ENCODE measurements at places on chromosomes 5 and 9.
A peak's percentile ranks its signal among the peaks of the same experiment; 100 is the strongest.

DNA sequence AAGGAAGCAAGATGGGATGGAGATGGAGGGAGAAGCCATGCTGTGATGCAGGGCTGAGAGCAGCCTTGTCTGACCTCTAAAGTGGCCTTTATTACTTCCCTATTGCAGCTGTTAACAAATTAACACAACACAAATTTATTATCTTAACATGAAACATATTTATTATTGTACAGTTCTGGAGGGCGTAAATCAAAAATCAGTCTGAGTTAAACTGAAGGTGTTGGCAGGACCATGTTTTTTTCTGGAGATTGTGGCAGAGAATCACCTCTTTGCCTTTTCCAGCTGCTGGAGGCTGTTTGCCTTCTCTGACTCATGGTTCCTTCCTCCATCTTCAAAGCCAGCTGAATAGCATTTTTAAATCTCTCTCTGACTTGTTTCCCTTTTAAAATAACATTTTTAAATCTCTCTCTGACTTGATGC is 7.2 kb upstream of the MCC start:
- peak; percentile 64 for ATAC-seq

DNA sequence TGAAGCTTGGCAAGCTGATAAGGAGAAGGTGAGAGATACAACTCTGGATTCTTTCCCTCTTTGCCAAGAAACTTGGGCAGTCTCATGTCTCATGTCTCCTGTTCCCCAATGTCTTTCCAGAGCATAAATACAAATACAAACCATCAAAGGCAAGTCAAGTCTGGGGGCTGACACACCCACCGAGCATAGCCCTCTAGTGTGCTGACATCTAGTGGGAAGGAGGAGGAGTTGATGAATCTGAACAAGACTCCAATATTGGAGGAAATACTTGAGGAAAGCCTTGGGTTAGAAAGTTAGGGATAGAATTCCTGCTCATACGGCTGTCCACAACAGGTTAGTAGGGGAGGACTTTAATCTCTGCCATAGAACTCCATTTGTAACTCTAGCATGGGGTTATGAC is 8.6 kb downstream of the MLANA start:
- ATAC-seq = no peak

GRCh38 chr5:154367101-154367500 is 78.7 kb upstream of the SAP30L start:
- no peak for ATAC-seq

- ATAC-seq = no peak
Observed at GRCh38 chr5:169272731-169273427, 28.1 kb downstream of the SLIT3 start.

DNA sequence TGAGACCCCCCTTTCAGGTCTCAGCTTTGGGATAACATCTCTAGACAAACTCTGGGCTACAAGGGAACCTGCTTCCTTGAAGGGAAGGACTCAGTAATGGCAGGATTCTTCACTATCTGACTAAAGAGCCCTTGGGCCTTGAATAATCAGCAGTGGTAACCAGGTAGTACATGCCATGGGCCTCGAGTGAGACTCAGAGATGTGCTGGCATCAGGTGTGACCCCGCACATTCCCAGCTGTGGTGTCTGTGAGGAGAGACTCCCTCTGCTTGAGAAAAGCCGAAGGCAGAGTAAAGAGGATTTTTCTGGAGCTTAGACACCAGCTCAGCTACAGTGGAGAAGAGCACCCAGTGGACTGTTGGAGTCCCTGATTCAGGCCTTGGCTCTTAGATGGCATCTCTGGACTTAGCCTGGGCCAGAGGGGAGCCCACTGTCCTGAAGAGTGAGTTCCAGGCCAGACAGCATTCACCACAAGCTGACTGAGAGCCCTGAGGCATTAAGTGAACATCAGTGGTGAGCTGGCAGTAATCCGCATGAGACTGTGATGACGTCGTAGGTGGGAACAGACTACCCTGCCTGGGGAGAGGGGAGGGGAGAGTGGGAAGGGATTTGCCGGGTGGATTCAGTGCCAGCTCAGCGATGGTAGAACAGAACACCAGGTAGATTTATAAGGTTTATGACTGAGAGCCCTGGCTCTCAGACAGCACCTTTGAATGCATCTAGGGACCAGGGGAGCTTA is 5.3 kb upstream of the ZNF782 start:
- ATAC-seq = peak; percentile 89

- no peak for ATAC-seq
Observed at GRCh38 chr9:101138509-101138908, 110.0 kb downstream of the PLPPR1 start.

- no peak for ATAC-seq
Observed at GRCh38 chr9:6955251-6955921, 197.6 kb downstream of the KDM4C start.

- peak; percentile 87 for ATAC-seq
Observed at GRCh38 chr5:34923694-34924461, 5.5 kb upstream of the DNAJC21 start.

GRCh38 chr5:89972901-89973300 is 436.7 kb downstream of the CETN3 start:
- ATAC-seq = no peak

DNA sequence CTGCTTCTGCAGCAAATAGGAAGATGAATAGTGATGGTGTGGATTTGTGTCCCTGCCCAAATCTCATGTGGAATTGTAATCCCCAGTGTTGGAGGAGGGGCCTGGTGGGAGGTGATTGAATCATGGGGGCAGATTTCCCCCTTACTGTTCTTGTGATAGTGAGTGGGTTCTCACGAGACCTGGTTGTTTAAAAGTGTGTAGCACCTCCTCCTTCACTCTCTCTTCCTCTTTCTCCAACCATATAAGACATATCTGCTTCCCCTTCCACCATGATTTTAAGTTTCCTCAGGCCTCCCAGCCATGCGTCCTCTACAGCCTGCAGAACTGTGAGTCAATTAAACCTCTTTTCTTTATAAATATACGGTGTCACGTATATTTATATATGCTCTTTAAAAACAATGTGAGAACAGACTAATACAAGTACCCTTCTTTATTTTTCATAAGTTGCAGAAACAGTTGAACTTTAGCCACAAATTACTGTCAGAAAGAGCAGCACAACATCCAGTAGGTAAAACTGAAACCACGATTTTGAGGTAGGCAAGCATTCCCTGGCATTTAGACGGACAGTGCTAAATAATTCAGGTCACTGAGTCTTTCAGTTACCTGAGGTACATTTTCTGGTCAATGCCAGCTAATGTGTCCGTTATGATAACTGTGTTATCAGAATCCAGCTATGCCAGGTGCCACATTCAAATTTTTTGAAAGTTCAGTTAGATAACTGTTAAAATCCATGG is 79.3 kb upstream of the SPEF2 start:
- ATAC-seq = no peak

DNA sequence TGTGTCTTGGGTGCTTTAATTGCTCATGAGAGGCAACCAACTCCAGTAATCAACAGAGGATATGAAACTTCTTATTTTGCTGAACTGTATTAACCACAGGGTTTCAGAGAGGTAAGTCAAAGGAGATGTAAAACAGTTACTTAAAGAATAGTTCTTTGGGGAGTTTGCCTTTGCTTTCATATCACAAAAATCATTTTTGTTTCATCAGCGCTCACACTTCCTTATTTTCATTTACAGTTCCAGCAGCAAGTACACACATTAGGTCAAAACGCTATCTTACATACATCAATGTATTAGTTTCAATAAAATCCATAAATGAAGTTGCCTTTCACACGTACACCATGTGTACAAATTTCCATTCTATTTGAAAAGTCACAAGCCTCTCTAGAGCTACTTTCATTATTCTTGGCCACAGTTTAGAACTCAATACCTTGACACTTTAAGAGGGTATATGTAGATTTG is 50.1 kb downstream of the ST8SIA4 start:
- ATAC-seq = peak; percentile 41

DNA sequence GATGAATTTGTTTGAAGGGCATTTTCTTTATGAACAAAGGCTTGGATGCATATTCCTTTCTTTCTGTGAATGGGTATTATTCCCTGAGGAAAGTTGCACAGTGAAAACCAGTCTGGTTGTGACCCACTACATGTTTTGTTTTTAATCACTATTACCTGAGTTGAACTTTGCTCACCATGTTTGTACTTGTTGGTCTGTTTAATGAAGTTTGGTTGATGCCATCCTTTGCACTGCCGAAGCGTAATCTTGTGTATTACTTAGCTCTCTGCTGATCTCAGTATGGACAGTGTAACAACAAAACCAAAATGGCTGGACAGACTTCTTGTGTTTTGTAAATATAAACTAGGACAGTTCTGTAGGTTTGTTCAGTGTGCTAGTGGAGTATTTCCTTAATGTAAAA is 38.1 kb downstream of the UGCG start:
- ATAC-seq = no peak

DNA sequence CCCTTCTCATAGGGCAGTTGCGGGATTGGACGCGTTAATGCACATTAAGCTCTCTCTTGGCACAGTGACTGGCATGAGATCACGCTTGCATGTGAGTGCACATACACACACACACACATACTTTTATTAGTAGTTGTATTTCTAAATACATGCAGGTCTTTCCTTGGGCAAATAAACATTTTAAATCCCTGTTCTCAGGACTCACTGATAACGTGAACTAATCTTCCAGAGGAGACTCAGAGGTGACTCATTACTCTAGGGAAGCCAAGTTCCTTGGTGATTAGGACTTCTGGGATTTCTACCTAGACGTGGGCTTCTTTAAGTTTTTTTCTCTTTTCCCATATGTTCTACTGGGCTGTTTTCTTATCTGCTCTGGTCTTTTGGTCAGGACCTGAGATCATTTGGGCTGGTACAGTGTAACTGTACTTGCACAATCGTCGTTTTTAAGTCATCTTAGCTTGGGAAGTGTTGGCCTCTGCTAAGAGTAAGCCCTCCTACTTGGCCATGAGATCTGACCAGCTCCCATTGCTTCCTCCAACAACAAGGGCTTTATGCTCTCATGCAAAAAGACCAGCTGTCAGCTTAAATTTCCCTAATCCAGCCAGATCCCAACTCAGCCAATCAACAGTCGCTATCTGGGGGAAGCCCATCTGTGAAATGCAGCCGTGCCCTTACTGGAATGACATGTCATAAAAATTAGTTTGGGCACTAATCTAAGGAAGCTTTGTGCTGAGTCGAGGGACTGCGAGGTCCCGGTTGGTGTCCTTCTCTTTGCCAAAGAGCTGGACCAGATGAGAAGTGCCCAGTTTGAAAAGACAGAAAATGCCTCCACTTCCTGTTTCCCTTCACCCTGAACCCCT is 176.4 kb upstream of the ANKRD55 start:
- peak; percentile 53 for ATAC-seq

DNA sequence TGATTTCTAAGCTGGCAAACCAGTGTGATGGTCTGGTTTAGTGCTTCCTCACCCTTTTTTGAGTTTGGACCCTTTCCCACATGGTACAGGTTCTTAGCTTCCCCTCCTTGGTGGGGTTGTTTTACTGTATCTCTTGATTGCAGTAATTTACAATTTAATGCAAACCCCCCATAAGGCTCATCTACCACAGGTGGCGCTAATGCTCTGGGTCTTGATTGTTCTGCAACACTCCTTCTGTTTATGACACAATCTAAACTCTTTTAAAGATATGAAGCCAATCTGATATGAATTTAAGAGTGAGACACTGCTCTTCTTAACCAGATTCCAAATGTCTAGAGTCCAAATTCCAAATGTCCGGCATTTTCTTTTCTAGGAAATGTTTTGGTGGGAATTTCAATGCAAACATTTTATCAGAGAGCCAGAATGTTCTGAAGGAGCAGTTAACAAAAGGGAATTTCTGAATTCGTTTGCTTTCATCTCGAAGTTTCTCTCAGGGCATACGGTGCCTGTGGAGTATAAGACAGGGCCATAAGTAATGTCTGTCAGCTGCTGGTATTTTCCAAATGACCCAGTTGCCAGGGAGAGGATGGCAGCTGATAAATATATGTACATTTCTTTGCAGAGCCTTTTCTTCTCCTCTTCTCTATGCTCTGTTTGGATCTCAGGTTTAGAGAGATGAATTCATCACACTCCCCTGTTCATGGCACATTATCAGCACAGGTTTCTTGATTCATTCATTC is 246.8 kb downstream of the ARHGAP26 start:
- ATAC-seq = no peak

DNA sequence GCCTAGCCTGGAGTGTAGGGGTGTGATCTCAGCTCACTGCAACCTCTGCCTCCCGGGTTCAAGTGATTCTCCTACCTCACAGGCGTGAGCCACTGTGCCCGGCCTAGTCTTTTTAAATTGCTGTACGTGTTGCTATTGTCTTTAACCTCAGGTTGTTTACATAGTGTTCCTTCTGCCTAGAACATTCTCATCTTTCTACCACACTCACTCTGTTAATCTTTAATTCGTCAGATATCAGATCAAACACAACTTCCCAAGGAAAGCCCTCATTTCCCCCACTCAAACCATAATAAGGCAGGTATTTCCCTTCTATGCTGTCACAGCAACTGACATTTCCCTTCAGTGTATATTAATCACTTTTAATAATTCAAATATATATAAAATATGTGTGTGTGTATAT is 1310.0 kb upstream of the C9orf72 start:
- ATAC-seq = no peak

GRCh38 chr5:53063791-53064190 is 45.8 kb downstream of the MOCS2 start:
- no peak for ATAC-seq

GRCh38 chr9:68683433-68683832 is 21.6 kb upstream of the PIP5K1B start:
- ATAC-seq = no peak

DNA sequence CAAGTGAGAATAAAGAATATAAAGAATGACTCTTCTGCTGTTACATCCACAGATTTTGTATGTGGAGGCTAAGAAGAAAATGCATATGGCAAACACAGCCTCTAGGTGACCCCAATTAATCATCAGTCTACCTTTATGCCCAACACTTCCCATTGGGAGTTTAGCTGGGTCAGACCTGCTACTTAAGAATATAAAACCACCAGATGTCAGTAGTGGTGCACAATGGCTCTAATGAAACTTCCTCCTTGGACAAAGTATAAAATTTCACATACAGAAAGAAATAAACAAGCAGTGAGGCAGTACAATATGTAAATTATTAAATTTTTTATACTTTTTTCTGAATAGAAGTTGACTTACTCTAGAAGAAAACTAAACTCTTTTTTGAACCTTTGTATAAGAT is 539.9 kb downstream of the BRINP1 start:
- peak; percentile 54 for ATAC-seq

GRCh38 chr9:134551176-134551575 is 90.4 kb upstream of the COL5A1 start:
- no peak for ATAC-seq

- ATAC-seq = no peak
Observed at GRCh38 chr9:35085078-35085477, 5.3 kb upstream of the FANCG start.

- peak; percentile 17 for ATAC-seq
Observed at GRCh38 chr9:136225366-136225747, 20.3 kb downstream of the QSOX2 start.

DNA sequence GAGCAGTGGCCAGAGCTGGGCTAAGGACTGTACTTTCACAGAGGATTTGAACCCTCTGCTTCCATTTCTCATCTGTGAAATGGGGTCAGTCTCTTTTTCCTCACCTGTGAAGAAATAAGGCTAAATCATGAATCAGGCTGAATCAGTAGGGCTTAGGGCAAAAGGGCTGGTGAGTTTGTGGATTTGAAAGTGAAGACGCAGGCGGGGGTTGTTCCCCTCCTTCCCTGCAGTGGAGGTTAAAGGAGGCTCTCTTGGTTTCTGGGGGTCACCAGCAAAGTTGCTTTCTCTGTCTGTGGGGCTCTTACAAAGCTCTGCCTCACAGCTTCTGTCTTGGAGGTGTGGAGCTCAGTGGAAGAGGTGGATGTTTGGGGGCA is 17.6 kb upstream of the NDST1 start:
- ATAC-seq = no peak

All from esophagus mucosa (tissue), 1 donor.